ENCODE measurements at places on chromosomes 16 and 17.

DNA sequence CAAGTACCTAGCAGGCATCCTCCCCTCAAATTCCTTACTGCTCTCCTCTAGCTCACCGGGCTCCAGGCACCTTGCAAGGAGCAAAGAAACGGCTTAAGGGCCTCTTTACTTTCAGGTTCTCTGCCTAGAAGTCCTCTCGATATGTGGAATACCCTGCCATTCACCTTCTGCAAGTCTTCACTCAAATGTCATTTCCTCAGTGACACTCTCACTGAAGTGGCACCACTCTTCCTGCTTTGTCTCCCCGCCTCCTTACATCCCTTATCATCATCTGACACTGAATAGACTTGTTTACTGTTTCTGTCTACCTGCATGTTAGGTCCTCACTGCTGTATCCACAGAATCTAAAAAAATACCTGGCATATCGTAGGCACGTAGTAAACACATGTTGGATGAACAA lies 947 bp downstream of the SLC7A6OS start:
- DNase-seq: no peak

DNA sequence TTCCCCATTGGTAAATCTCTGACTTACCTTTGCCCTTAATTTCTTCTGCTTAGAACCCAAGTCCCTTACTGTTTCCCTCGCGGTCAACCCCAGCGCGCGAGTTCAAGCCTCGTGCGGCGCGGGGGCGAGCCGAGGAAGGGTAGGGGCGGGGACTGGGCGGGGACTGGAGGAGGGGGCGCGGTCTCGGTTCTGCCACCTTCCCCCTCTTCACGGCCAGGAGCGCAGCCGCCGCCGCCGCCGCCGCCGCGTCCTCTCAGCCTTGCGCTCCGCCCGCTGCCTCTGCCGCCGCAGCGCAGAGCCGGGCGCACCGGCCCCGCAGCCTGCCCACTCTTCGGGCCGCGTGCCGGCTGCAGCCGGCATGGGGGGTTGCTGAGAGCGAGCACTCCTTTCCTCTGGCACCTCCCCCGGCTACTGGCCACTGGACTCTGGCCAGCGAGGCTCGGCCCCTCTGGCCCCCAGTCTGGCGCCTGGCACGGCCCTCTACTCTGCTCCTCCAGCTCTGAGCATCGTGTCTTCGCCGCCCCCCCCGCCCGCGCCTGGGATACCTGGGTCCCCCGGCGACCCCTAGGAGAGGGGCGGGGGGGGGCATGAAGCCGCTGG lies at the start of gene RAPGEFL1:
Gene RAPGEFL1, plus strand, starts transcription at position 196 of the 600 bp plus-strand sequence. Its CDS starts 392 bp downstream, at position 588.
- DNase-seq: peak; percentile 77

- no peak for DNase-seq
These were observed 12.0 kb upstream of the BCAR1 start for GRCh38 chr16:75263291-75263962.

- DNase-seq: no peak
These were observed 108.6 kb downstream of the CCT6B start for GRCh38 chr17:34852614-34853013.

DNA sequence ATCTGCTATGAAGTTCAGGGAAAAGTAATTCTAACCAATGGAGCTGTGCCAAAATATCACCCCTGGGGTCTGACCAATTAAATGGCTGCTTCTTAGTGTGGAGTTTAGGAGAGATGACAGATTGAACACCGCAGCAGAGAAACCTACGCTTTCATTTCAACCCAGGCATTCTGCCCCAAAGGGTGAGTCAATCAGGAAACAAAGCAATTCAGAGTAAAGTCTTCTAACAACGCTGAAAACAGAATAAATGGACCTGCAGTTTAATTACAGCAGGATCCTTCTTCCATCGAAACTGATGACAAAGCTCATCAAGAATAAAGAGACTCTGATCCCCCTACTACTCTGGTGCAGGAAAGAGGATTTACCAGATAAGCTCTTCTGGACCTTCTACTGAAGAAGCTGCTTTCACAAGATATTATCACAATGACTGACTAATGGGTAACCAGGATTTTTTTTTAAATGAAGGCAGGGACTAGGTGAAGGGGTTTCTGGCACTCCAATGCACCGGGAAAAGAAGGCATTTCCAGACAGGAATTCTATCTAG lies 16.7 kb downstream of the RFFL start:
- DNase-seq: no peak

DNA sequence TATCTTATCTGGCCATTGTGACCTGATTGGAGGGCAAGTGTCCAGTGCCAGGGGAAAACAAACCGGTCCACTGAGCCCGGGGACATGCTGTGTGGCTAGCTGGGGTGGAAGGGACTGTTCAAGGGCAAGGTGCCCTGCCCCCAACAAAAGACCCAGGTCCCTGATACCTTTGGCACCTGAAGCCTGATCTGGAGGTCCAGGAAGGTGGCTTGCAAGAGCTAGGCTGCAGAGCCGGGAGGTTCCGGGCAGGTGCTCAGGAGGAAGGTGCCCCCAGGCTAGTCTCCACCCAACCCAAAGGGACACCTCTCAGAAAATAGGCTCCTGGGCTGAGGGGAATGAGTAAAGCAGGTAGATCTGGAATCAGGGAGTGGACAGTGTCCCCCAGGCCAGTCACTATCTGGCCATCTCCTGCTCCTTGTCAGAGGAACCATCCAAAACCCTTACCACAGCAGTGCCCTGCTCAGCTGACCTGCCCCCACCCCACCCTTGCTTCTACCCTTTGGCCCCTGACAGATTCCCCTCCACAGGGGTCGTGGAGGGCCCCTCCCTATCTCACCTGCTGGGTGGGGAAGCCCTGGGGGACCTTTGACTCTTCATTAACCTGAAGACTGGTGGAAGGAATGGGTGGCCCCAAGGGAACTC lies 6.2 kb downstream of the NAT9 start:
- DNase-seq: no peak

DNA sequence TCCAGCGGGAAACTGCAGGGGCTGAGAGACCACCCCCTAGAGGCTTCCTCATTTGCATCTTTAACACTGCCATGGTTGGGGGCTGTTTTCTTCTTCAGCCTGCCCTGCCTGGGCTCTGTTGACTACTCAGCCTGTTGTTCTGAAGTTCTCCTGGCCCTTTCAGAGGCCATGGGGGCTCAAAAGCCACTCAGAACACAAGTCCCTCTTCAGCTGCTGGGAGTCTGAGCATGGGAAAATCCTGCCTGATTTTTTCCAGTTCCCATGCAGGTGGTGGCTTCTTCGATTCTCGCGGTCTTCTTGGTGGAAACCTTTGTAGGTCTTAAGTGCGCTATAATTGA lies 36.3 kb downstream of the PLCG2 start:
- no peak for DNase-seq

DNA sequence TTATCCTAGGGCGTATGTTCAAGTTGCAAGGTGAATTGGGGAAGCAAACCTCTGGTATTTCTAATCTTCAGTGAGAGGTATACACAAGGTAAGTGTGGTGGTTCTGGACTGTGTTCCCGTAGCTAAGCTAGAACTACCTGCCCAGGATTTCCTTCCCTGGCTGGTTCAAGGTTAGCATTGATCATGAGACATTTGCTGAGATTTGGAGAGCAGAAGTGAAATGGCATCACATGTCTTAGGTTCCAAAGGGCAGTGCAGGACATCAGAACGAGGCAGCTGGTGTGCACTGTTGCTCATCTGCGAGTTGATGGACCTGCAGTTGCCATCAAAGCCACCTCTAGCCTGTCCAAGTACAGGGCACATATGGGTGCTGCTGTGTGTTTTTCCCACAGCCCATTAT lies 95.2 kb downstream of the EMP2 start:
- no peak for DNase-seq

DNA sequence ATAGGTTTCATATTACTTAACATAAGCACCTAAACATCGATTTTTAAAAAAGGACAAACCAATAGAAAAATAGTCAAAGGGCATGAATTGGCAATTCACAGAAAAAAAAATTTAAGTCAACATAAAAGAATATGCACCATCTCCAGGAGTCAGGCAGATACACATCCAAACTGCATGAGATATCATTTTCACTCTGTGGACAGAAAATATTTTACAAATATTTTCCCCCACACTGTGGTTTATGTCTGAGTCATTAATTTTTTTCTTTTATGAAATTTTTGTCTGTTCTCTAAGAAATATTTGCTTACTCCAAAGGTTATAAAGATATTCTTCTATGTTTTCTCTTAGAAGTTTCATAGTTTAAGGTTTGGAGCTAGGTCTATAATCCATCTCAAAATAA lies 74.4 kb upstream of the DNAH17 start:
- DNase-seq: no peak

- no peak for DNase-seq
These were observed 544 bp upstream of the EVI2A start for GRCh38 chr17:31321966-31322365.

GRCh38 chr16:253833-254232 lies 19.2 kb downstream of the FAM234A start:
- DNase-seq: no peak

GRCh38 chr16:3797473-3797872 lies 80.1 kb upstream of the TRAP1 start:
- DNase-seq: no peak

GRCh38 chr17:33517746-33518145 lies 224.7 kb upstream of the ASIC2 start:
- DNase-seq: no peak

DNA sequence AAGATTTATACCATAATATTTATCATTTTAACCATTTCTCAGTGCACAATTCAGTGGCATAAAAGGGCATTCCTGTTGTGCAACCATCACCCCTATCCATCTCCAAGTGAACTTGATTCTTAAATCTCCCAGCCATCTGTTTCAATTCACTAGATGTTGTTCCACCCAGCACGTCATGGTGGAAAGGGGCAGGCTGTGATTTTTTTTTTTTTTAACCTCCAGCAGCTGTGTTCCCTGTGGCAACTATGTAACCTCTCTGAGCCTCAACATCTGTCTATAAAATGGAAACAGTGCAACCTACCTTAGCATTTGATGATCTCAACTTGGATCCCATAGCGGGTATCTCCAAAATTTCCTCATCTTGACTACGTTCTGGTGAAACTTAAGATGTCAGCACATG lies 604.5 kb downstream of the WWOX start:
- DNase-seq: no peak

- no peak for DNase-seq
These were observed 158.2 kb upstream of the MAF start for GRCh38 chr16:79758615-79759346.

DNA sequence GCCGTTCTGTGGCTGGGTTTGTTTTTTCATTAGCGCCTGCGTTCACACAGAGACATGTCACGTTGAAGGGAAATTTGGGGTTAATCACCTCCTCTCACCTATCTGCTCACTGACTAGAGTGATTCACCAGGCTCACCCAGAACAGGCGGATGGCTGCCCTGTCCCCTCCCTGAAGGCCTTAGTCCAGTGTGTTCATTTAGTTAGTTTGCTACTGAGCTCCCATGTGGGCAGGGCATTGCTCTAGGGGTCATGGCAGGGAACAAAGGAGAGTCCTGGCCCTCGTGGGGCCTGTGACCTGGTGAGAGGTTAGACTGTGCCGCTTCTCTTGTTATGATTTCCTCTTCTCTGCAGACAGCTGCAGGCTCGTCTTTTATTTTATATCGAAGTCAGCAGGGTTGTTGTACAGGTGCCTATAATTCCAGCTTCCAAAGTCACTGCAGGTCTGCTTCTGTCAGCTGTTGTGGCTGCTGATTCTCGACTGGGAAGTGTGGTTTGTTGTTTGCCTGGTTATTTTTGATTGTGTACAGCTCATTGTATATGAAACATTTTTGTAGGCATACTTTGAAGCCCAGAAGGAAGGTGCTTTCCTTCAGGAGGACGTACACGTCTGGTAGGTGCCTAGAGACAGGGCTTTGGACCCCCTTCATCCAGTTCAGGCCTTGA lies 73.4 kb upstream of the GSE1 start:
- no peak for DNase-seq

DNA sequence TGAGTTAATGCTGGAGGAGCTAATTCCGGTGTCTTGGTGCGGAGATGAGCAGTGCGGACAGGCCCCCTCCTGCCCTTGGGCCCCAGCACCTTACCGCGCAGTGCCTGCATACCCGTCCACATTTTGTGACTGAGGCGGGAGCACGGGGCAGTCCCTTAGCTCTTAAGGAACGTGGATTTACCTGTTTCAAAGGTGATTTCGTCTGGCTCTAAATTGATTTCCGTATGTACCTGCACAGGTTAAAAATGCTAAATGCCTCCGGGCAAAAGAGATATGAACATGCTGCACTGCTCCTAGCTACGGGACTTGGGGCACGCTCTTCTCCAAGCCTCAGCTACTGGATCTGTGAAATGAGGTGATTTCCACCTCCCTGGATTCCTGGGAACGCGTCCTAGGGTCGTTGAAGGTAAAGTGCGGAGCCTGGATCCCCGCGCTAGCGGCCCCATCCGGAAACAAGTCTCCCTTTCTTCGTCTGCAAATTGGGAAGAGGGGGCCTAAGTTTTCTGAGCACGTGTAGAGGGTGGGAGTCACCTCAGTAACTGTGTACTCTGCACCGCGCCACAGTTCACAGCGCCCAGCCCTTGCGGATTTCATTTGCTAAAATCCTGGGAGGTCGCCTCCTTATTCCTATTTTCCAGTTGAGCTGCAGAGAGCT lies 669 bp upstream of the CRISPLD2 start:
- no peak for DNase-seq

DNA sequence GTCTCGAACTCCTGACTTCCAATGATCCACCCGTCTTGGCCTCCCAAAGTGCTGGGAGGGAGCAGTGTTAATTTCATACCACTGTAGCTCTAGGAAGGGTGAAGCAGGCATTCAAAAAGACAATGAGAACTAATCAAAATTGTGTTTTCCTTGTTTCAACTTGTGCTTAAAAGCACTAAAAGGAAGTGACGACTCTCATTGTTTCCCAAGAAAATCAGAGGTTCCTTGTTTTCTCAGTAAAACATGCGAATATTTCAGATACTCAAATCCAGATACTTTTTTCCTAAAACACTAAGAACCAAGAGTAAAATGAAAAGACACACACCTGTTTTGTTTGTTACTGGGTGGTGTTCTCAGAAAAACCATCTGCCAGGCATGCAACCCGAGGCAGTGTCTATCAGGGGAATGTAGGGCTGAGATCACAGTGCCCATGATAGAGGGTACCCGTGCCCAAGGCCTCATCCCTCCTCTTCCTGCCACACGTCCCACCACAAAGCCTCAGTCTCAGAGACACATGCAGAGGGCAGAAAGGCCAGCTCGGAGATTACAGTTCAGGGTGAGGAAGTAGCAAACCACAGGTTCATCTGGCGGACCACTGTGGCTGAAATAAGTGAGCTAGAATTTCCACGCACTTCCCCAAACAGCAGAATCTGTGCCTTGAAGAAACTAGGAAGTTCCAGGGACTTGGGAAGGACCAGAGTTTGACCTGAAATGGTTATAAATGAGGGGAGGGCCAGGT lies 33.7 kb downstream of the GINS3 start:
- no peak for DNase-seq

- DNase-seq: no peak
These were observed 401.5 kb downstream of the SLC39A11 start for GRCh38 chr17:72691017-72691416.

DNA sequence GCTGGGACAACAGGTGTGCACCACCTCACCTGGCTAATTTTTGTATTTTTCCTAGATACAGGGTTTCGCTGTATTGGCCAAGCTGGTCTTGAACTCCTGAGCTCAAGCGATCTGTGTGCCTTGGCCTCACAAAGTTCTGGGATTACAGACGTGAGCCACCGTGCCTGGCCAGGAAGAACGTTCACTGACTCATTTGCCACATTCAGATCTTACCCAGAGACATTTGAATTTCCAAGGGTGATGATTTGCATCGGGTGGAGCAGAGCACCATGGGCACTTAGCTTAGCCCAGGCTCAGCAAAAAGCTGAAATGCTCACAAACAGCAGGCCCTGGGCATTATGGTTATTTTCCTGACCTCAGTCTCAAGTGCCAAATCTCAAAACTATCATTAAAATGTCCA lies 14.5 kb upstream of the ADORA2B start:
- DNase-seq: no peak
